ENCODE measurements at places on chromosomes 3 and 15.

GRCh38 chr3:45479621-45480035 lies 91.3 kb downstream of the LARS2 start:
- no peak for DNase-seq

DNA sequence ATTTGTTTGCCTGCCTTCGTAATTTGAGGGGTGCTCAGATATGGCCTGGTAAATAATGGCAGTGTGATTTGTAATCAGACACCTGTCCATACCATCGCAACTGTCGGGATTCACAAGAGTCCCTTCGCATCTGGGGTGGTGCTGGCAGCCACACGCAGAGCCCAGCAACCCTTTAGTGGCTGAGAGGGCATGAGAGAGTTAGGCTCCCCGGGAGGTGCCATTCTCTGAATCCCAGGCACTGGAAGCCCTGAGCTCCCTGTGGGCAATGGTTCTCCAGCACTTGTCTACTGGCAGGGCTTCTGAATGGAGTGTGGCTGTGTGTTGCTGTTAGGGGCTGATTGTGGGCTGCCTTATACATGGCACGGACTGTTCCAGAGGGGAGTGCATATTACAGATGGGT lies 230.1 kb downstream of the EBLN2 start:
- DNase-seq: no peak

GRCh38 chr3:78293284-78293683 lies 1253.4 kb downstream of the ROBO2 start:
- DNase-seq: no peak

- DNase-seq: no peak
Measured at GRCh38 chr3:66553441-66554113, 52.8 kb upstream of the LRIG1 start.

DNA sequence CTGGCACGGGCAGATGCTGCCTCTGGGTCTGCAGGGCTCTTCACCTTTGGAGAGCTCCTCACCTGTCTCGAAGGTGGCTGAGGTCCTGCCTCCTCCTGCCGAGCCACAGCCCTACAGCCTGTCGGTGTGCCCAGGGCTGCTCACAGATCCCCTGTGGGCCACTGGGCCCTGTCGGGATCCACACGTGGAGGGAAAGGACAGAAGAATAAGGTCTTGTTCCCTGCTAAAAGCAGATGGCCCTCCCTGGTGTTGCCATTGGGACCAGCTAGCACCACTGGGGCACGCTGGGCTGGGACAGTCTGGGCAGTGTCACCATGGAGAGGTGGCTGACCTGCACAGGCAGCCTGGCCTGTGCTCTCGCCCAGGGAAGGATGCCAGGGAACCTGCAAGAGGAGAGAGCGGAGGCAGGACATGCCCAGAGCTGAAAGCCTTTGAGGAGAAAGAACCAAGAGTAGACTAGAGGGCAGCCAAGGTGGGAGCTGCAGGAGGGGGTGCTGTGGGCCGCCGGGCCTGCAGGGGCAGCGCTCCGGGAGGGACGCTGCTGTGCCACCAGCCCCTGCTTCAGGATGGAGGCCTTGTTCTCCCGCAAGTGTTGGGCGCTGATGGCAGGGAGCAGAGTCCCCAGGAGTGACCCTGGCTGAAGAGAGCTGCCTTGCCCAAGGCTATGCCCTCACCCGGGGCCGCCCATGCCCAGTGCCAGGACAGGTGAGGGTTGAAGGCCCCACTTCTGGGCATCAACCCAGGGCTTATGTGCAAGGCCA lies 210.2 kb downstream of the XXYLT1 start:
- no peak for DNase-seq

- no peak for DNase-seq
Measured at GRCh38 chr15:57606816-57607215, 15.1 kb downstream of the MYZAP start.

- DNase-seq: no peak
Measured at GRCh38 chr3:169389925-169390253, 273.6 kb downstream of the MECOM start.

- no peak for DNase-seq
Measured at GRCh38 chr3:143795874-143796273, 52.4 kb downstream of the SLC9A9 start.

DNA sequence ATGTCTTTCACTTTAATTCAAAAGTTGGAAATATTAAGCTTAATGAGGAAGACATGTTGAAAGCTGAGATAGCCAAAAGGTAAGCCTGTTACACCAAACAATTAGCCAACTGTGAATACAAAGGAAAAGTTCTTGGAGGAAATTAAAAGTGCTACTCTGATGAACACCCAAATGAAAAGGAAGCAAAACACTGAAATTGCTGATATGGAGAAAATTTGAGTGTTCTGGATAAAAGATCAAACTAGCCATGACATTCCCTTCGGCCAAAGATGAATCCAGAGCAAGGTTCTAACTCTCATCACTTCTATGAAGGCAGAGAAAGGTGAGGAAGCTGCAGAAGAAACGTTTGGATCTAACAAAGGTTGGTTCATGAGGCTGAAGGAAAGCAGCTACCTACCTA lies 280.8 kb upstream of the BCHE start:
- no peak for DNase-seq

DNA sequence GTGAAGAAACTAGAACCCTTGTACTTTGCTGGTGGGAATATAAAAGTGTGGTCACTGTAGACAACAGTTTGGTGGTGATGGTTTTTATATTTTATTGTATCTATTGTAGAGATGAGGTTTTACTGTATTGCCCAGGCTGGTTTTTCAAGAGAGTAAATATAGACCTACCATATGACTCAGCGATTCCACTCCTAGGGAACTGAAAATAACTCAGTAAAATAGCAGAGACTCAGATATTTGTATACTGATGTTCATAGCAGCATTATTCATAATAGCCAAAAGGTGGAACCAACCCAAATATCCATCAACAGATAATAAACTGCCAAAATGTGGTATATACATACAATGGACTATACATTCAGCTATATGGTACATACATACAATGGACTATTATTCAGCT lies 68.8 kb upstream of the IL12A start:
- no peak for DNase-seq

GRCh38 chr3:18079739-18080138 lies 337.3 kb upstream of the TBC1D5 start:
- no peak for DNase-seq

- DNase-seq: no peak
Measured at GRCh38 chr3:118809696-118810498, 224.7 kb downstream of the IGSF11 start.

GRCh38 chr15:87817553-87817952 lies 439.0 kb downstream of the NTRK3 start:
- no peak for DNase-seq

DNA sequence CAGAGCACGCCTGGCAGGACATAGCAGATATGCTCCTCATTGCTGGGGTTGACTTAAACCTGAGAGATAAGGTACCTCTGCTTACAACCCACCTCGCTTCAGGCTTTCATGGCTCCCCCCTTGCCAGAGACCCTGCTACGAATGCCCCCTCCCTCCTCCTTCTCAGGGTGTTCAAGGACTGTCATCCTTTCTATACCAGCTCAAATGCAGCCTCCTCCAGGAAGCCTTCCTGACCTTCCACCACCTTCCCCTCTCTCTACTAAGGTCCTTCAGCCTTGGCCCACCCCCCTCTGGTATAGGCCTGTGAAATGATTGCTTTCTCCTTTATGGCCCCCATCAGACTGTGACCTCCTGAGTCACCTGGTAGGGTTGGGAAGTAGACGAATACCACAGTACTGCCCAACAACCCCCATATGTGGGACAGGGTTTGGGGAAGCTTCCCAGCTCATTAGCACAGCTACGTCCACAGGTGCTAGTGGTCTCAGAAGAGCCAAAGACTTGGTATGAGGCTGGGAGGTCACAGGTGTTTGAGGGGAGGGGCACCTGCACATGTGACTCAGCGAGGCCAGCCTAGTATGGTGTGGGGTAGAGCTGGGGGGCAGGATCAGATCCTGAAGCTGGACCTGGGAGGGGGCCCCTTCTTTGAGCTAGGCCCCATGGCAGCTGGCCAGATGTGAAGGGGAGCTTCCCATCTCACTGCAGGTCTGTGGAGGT lies 32.0 kb downstream of the ANKDD1A start:
- no peak for DNase-seq

GRCh38 chr15:66193066-66193465 lies 60.5 kb downstream of the MEGF11 start:
- no peak for DNase-seq

- DNase-seq: no peak
Measured at GRCh38 chr3:100463646-100464155, 28.7 kb upstream of the TMEM45A start.
